ENCODE measurements at places on chromosomes 3 and 15.

DNA sequence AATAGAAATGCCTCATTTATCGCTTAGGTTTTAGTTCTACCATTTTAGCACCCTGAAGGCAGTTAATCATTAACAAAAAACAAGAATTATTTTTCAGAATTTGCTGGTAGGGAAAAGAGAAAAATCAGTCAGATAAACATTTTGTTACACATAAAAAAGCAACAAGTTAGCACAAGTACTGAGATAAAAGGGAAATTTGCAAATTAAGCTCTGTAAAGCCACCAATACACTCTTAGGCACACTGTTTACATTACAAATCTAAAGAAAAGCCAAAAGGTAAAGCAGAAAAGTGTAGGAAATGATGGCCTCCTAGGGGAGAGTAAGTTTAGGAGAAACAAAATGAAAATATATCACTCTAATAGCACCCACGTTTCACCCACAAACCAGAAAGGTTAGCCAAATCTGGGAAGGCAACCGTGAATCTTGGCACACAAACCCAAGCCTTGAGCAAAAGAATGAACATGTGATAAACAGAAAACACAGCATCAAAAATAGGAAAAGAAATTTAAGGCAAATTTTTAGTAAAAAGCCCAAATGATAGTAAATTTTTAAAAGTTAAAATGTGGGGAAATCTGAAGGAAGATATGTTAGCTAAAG lies 1.6 kb upstream of the SATB1 start:
- no peak for DNase-seq

DNA sequence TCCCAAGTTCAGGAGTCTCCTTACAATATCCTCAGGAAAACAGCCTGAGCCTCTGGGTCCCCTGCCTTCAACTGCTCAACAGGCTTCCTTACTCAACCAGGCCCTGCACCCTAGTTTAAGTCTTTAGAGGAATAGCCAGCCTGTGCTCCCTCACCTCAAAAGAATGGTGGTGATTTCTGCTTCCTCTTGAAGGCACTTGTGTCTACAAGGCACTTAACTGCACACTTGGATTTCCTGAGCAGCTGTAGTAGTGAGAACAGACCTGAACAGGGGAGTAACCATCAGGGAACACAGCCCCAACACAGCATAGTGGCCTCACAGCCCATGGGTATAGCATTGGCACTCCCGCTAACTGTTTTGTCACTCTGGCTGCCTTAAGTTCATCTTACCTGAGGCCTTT lies 244.3 kb downstream of the MYRIP start:
- no peak for DNase-seq

GRCh38 chr3:32707026-32707370 lies 22.0 kb downstream of the CNOT10 start:
- DNase-seq, result no peak

DNA sequence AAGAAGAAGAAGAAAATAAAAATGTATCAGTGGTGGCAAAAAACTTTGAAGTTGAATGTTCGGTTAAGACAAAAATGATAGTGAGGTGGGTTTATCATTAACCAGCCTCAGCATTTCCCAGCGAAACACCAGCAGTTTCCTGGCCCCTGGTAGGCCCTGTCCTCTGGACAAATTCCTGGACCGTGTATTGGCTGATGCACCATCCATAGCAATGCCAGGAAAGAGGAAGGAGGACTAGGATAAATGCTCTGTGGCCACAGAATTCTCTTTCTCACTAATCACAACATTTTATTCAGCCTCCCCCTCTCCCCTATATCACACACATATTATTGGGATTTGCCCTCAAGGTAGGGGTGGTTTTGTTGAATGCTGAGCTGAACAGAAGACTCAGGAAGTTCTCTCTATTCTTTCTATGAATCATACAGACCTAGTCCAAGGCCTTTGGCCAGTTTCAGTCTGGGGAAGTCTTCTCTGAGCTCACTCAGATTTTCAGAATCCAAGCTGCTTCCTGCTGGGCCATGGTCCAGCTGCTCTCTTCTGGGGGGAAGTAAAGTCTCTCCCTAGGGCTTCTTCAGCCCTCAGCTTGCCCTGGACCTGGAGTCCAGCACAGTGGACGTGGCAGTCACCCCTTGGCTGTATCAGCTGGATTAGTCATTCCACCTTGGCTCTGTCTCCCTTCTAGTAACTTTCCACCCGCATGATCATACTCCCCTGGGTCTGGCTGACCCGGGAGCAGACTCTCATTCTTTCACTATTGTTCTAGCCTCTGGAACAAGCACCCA lies 27.6 kb downstream of the SLC28A1 start:
- no peak for DNase-seq

DNA sequence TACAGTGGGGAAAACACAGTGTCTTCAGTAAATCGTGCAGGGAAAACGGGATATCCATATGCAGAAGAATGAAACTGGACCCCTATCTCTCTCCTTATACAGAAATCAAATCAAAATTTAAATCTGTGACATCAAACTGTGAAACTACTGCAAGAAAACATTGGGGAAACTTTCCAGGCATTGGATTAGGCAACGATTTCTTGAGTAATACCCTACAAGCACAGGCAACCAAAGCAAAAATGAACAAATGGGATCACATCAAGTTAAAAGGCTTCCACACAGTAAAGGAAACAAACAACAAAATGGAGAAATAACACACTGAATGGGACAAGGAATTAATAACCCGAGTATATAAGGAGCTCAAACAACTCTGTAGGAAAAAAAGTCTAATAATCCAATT lies 165.3 kb downstream of the PLCL2 start:
- no peak for DNase-seq

GRCh38 chr3:30555968-30556367 lies 50.4 kb upstream of the TGFBR2 start:
- no peak for DNase-seq

DNA sequence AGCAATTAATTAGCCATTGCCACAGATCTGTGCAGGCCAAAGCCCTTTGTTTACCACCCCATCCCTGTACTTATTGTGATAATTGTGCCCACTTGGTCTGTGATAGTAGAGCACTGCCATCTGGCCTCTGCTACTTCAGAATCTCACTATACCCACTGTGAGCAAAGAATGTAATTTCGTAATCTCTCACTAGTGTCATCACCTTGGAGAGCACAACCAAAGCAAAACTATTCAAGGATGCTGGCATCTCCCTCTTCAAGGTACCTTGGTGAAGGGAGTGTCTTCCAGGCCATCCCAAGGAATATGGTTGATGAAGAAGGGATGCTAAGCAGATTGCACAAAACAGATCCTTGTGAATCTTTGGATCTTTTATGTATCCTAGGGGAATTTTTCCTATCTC lies 34.7 kb upstream of the NOX5 start:
- no peak for DNase-seq

GRCh38 chr3:53150247-53151085 lies 10.5 kb upstream of the PRKCD start:
- DNase-seq, result no peak

DNA sequence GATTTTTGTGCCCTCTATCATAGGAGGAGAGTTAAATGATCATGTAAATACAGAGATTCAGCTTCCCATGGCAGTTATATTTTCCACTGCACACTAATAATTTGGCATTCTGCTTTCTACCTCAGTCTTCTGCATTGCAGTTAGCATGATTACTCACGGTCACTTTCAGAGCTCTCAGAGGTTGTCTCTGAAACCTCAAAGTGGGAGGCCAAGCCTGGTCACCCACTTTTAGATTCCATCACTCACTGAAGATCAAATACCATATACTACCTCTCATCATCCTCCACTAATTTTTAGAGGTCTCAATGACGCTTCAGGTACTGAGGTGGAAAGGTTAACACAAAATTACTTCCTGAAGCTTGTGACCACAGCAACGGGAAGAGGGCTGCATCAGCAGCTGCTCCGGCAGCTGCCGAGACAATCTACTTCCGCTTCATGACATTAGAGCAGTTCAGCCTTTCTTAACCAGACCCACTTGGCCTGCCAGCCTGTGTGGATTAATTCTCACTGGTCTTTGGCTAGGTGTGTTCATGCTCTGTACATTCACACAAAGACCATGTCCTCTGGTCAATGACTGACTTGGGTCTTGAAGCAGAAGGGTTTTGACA lies 416.4 kb upstream of the PDZRN3 start:
- DNase-seq, result no peak

- no peak for DNase-seq
Measured at GRCh38 chr3:53670721-53671120, 175.5 kb downstream of the CHDH start.

GRCh38 chr3:150169330-150169940 lies 198.7 kb upstream of the PFN2 start:
- DNase-seq, result no peak

DNA sequence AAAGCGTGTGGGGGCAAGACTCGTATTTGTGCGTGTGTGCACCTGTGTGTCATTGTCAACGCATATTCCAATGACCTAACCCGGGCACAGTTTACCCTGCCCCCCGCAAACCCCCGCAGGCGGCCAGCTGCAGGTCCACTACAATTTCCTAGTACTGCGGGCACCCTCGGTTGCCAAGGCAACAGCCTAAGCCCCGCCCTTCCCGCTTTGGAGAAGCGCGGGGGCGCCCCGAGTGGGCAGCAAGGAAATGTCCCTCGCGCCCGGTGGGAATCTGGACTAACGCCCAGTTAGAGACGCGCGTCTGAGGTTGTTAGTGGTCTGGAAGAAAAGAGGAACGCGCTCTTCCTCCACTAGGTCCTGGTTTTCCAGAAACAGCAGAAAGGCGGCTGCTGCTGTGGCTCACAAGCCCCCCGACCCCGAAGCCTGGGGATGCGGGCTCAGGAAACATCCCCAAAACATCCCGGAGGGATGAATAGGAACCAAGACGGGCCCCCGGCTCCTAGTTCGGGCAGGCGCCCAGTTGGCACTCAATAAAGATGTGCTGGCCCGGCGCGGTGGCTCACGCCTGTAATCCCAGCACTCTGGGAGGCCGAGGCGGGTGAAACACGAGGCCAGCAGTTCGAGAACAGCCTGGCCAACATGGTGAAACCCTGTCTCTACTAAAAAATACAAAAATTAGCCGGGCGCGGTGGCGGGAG lies 1.1 kb downstream of the ABHD14A start:
- DNase-seq, result no peak

- DNase-seq, result no peak
Measured at GRCh38 chr15:43648649-43649429, at the start of gene CATSPER2. TSS of gene CATSPER2 (minus strand) at chr15:43648844. CDS start at chr15:43648061, 783 bp downstream.

GRCh38 chr3:62888180-62888579 lies 13.0 kb upstream of the CADPS start:
- DNase-seq, result no peak

DNA sequence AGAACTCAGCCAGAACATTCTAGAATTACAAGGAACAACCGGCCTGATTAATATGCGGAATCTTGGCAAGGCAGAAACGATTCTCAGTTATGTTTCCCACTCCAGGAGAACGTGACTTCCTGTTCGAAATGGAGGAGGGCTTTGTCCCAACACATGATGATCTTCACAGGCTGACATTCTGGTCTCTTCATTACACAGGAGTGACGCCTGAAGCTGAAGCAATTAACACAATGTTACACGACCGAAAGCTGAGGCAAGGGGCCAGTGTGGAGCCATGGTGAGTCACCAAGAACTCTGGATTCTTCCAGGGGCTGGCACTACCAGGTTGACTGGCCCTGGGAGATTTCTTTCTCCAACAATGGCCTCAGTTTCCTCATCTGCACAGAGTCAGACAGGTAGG lies 40.9 kb downstream of the RFTN1 start:
- DNase-seq, result no peak

- no peak for DNase-seq
Measured at GRCh38 chr15:74315626-74316025, 51.8 kb downstream of the CYP11A1 start.

DNA sequence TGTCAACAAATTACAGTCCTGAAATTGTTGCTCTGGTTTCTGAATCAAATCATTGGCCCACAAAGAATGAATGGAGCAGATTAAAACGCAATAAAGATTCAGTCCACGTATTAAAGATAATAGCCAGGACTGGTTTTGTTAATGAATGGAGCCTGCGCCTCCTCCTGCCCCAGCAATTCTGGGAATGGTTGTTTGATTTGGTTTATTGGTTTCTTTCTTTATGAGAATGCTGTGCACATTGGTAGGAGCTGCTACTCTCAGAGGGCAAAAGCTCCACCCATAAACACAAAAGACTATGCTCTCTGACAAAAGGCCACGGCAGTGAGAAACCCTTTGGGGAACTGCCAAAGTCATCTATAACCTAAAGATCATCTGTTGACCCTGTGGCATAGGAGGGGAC lies 261.1 kb downstream of the ABHD5 start:
- DNase-seq, result no peak

DNA sequence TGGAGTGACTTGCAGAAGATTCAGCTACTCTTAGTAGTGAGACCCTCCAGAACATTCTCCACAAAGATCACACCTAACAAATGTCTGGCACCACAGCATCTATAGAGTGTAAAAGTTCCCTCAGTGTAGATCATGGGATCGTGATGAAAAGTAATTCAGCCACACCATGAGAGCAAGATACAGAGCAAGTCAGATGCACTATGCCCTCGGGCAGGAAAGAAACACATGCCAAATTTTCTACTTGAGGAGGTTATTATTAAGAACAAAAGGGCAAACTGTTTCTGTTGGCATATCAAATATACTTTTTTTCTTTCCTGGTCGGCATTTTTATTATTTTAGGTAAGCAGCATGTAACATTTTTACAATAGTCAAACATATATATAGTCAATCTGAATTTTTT lies 44.8 kb upstream of the SNTN start:
- no peak for DNase-seq

DNA sequence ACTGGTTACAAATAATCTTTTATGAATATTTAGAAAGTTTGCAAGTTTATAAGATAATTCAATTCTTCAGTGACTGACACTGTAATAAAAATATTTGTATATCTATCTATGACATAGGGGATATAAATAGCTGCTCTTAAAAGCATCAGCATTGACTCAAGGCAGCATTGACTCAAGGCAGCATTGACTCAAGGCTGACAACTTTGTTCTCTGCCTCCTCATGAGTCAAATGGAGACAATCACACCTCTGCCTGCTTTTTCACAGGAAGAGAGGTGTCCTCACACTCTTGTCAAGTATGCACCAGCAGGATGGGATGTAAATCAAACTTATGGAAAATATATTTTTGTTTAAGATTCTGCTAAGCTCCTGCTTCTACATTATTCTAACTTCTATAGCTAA lies 1173.1 kb downstream of the NSUN3 start:
- no peak for DNase-seq

GRCh38 chr15:71109905-71110304 lies 5.4 kb upstream of the THSD4 start:
- no peak for DNase-seq

DNA sequence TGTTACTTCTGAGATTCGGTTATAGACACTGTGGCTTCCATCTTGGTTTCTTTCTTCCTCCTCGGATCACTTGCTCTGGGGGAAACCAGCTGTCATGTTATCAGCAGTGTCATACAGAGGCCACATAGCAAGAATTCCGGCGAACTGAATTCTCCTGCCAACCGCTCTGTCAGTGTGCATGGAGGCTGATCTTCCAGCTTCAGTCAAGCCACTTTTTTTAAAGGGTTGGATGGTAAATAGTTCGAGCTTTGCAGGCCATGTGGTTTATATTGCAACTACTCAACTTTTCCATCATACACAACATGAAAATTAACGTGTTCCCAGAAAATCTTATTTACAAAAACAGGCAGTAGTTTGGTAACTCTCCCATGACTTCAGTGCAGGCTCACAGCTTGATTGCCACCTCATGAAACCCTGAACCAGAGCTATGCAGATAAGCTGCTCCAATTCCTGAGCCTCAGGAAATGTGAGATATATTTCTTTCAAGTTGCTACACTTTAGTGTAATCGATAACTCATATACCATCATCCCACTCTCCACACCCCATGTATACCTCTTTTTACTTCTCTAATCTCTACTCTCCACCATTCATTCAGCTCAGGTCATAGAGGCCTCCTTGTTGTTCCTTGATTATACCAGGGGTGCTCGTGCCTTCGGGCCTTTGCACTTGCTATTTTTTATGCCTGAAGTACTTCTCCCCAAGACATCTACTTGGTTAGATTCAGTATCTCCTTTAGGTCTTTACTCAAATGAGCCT lies 7.2 kb downstream of the RPL22L1 start:
- no peak for DNase-seq
